ENCODE measurements at places on chromosomes 5 and 9. TPM values are rescaled to one million over a fixed set of nuclear protein-coding genes. Genes with fewer than 3 reads are reported as not detected.

Gene FOXD1
- total RNA-seq = not detected

Gene UGT3A1
- not detected for total RNA-seq

Gene SPEF2
- 10.8 TPM for total RNA-seq

Gene REEP2
- 6.1 TPM for total RNA-seq

Gene MCC
- 47.9 TPM for total RNA-seq

Gene FKTN
- total RNA-seq = 5.9 TPM

Gene NDUFA8
- total RNA-seq = 32.4 TPM

Gene UGT3A2
- not detected for total RNA-seq

Gene SLC25A2
- not detected for total RNA-seq

Gene ANKRD55
- 0.74 TPM for total RNA-seq

Gene HTR1A
- not detected for total RNA-seq

Gene TSSK1B
- total RNA-seq = 1.2 TPM

Gene MRNIP
- 53.8 TPM for total RNA-seq

Gene C7
- 385 TPM for total RNA-seq

Gene CCNO
- total RNA-seq = not detected

Gene PCDHGA4
- 3.9 TPM for total RNA-seq

Gene CCL27
- total RNA-seq = not detected

Gene PAPPA
- 4.4 TPM for total RNA-seq

Gene COL5A1
- 36.6 TPM for total RNA-seq

Gene GABRB2
- under 0.01 TPM for total RNA-seq

Gene CDH9
- total RNA-seq = not detected

Gene NUTM2F
- not detected for total RNA-seq

Gene GPR151
- not detected for total RNA-seq
